Liver (tissue), 10 donors: ENCODE measurements at places on chromosomes 7 and 10.

DNA sequence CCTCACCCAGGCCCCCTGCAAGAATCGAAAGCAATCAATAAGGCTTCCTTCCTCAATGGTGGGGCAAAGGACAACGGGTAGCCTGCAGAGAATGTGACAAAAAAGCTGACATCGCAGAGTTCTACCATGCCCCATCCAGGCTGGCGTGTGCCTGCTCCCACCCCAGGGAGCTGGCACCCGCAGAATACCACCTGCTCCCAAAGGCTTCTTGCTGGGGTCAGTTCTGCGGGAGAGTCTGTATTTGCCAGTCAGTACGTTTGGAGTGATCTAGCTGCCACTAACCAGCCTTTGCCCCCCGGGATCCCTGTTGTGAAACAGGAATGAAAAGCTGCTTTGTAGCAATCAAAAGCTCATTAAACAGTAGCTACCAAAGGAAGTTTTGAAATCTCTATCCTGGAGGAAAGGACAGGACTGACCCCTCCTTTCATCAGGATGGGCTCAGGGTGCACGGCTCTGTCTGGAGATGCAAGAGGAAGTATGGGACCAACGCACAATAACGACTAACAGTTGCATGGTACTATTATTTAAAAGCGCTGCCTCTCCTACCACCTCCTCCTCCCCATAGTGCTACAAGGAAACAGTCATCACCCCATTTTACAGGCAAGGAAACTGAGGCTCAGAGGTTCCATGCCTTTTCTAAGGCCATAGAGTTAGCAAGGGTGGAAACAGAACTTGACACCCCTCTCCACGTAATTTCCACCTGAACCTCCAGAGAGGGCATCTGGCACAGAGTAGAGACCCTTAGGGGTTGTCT, 67.0 kb downstream of the FGFR2 start:
- H3K27me3 ChIP-seq = no peaks in the 10 kb centered on the region
- H3K4me3 ChIP-seq = peak overlapping the region; percentile 33
- peak overlapping the region; percentile 56 for H3K27ac ChIP-seq
- H3K36me3 ChIP-seq = no peaks in the 10 kb centered on the region

DNA sequence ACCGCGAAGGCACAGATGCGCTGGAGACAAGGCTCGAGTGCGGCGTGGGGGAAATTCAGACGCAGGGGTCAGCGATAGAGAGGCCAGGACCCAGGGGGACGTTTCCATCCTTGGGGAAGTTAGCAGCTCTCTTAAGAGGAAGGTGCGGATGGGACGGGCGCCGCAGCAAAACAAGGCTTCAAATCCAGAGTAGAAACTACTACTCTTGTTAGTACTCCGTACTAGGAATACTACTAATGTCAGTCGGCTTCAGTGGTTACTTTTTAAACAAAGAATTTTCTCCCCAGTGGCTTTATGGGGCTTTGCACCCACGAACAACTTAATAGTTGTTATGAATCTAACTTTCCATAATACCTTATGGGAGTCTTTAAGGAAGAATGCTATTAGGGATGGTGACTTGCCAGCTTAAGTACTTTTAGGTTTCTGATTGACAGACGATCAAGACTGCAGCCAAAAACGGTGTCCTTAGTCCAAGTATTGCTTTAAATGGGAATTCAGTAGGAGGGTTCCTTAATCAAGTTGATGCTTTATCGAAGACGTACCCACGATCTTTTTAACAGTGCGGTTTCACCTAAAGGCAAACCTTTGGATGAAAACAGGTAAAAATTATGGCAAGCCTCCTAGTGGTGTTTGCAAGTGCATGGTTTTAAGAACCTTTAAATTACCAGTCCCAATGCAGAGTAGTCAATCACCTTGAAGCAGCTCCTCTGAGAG, 812 bp upstream of the IDE start:
- no peak for DNase-seq
- peak overlapping the region; percentile 96 for H3K27ac ChIP-seq
- H3K4me1 ChIP-seq = peaks cover 2% of the 10 kb centered on the region
- no peaks in the 10 kb centered on the region for H3K27me3 ChIP-seq

DNA sequence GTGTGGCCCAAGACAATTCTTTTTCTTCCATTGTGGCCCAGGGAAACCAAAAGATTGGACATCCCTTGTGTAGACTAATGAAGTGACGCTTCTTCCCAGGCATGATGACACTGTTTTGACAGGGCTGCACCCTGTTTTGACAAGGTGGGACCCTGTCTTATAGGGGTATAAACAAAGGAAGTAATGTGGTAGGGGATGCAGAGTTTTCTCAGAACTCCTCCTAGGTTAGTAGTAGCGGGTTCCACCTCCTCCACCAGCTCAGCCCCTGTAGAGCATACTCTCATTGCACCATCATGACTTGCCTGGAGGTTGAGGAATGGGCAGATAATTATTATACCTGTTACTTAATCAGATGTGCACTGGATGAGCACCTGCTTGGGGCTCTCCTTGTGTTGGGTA, 123.1 kb downstream of the CCNY start:
- no peaks in the 10 kb centered on the region for H3K36me3 ChIP-seq
- H3K4me1 ChIP-seq = peaks cover 33% of the 10 kb centered on the region
- H3K27ac ChIP-seq = no peak overlapping the region
- no peak for DNase-seq

GRCh38 chr7:79453558-79454360, at the start of gene MAGI2:
TSS of gene MAGI2 (minus strand) at chr7:79453667. CDS start at chr7:79453320, 347 bp downstream.
- peak; percentile 70 for DNase-seq
- peak within 1 kb of the TSS; percentile 84 for H3K4me3 ChIP-seq
- H3K4me1 ChIP-seq = peaks cover 34% of the 10 kb centered on the region
- peak within 1 kb of the TSS; percentile 80 for H3K27ac ChIP-seq
- no peaks in the 10 kb centered on the region for H3K27me3 ChIP-seq

- no peak overlapping the region for H3K27ac ChIP-seq
- DNase-seq = no peak
- H3K27me3 ChIP-seq = no peaks in the 10 kb centered on the region
- H3K36me3 ChIP-seq = no peaks in the 10 kb centered on the region
Measured at GRCh38 chr10:33803248-33803647, 468.8 kb upstream of the NRP1 start.
